ENCODE measurements at places on chromosomes 12 and 14. TPM values are rescaled to one million over a fixed set of nuclear protein-coding genes. Genes with fewer than 3 reads are reported as not detected.
A peak's percentile ranks its signal among the peaks of the same experiment; 100 is the strongest.

DNA sequence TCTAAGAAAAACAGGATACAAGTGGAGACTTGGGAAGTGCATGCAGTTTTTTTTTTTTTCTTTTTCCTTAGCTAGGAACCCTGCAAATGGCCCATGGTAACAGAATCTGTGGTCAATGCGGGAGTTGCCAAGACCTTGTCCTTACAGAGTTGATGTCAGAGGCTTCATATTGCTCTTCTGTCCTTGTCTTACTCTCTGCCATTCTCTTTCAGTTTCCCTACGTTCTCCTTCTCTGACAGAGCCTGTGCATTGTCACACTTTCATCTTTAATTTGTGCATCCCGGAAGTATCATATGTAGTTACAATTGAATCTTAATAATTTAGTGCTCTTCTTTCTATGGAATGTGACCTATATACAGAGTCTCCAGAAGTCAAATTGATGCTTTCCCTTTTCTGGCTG, 986.9 kb downstream of the TMEM121 start:
- no peaks in the 10 kb centered on the region for H3K27me3 ChIP-seq
- H3K4me3 ChIP-seq, result no peak overlapping the region
- H3K36me3 ChIP-seq, result no peaks in the 10 kb centered on the region
- no peak for DNase-seq
- no peaks in the 10 kb centered on the region for H3K4me1 ChIP-seq

- DNase-seq, result peak; percentile 26
- H3K4me3 ChIP-seq, result no peak overlapping the region
- H3K27me3 ChIP-seq, result no peaks in the 10 kb centered on the region
- no peak overlapping the region for H3K27ac ChIP-seq
- H3K36me3 ChIP-seq, result no peaks in the 10 kb centered on the region
- H3K4me1 ChIP-seq, result no peaks in the 10 kb centered on the region
Observed at GRCh38 chr14:92973261-92973797, 50.4 kb downstream of the CHGA start.

The PPP1R1A gene
- total RNA-seq, result 3.3 TPM

- H3K4me3 ChIP-seq, result no peak overlapping the region
- H3K4me1 ChIP-seq, result peaks cover 30% of the 10 kb centered on the region
- H3K27ac ChIP-seq, result peak overlapping the region; percentile 92
- no peak for DNase-seq
- no peaks in the 10 kb centered on the region for H3K27me3 ChIP-seq
- H3K36me3 ChIP-seq, result peaks cover 21% of the 10 kb centered on the region
Observed at GRCh38 chr12:55724226-55724939, 4.2 kb downstream of the RDH5 start.

DNA sequence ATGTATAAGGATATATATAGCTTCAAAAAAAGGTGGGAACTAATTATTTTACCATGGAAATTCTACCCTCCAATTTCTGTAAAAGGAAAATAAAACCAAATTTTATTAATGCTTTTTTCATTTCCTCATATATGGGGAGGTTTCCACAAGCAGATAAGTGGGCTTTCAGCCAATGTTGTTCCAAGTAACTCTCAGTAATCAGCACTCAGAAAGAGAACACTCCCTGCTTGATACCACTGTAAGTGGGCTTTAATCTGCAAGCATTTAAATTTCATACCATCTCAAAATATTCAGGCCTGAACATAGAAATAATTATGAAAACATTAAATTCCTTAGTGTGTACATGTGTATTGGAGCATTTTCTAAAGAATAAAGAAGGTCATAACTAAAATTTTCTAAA, 827.6 kb downstream of the C12orf50 start:
- H3K4me1 ChIP-seq, result no peaks in the 10 kb centered on the region
- H3K36me3 ChIP-seq, result no peaks in the 10 kb centered on the region
- no peak overlapping the region for H3K4me3 ChIP-seq
- H3K27me3 ChIP-seq, result no peaks in the 10 kb centered on the region
- no peak overlapping the region for H3K27ac ChIP-seq
- no peak for DNase-seq

The LHX5 gene
- not detected for total RNA-seq

The SALL2 gene
- total RNA-seq, result 11.3 TPM
